ENCODE measurements at places on chromosomes 3 and 15.
A peak's percentile ranks its signal among the peaks of the same experiment; 100 is the strongest.

- DNase-seq = peak; percentile 30
These were observed 61.7 kb downstream of the FMN1 start for GRCh38 chr15:33132722-33133345.

DNA sequence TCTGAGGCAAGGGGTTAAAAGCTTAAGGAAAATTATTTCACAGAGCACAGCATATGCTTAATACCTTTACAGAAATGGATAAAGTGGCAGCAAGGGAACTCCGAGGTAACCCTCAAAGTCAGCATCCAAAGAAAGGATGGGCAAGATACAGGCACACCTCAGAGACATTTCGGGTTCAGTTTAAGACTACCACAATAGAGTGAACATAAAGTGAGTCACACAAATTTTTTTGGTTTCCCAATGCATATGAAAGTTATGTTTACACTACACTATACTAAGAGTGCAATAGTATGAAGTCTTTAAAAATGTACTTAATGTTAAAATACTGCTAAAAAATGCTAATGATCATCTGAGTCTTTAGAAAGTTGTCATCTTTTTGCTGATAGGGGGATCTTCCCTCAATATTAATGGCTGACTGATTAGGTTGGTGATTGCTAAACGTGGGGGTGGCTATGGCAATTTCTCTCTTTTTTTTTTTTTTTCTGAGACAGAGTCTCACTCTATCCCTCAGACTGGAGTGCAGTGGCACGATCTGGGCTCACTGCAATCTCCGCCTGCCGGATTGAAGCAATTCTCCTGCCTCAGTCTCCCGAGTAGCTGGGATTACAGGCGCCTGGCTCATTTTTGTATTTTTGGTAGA is 10.0 kb downstream of the UBR1 start:
- no peak for DNase-seq

DNA sequence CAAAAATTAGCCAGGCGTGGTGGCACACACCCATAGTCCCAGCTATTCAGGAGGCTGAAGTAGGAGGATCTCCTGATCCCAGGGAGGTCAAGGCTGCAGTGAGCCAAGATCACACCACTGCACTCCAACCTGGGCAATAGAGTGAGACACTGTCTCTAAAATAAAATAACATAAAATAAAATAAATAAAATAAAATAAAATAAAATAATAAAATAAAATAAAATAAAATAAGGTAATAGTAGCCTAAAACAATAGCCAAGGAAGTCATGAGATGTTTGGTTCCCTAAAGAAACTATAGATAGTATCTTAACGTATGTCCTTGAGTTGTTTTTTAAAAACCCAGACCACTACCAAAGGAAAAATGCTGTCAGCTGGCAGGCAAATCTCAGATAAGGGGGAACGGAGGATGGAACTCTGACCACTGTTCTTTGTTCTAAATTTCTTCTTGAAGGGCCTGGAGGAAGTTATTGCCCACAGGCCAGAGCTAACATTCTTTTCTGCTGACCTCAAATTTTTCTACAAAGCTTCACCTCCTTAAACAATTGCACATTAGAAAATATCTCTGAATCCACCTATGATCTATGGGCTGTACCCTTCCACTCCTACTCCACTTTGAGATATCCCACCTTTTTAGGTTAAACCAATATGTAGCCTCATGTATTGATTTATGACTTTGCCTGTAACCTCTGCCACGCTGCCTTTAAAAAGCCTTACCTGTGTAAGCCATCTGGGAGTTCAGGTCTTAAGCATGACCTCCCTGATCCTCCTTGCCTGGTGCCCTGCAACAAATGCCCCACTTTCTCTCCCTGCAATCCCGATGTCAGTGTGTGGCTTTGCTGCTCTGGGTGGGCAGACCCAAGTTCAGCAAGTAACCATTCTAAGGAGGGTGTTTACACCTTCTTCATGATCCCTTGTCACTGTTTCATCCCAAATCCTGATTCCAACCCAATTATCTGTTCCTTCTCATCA is 126.2 kb upstream of the BHLHE40 start:
- DNase-seq = no peak

- DNase-seq = no peak
These were observed 105.7 kb downstream of the LRRK1 start for GRCh38 chr15:101024706-101025500.

GRCh38 chr3:130654091-130654490 is 92.5 kb downstream of the PIK3R4 start:
- DNase-seq = no peak

GRCh38 chr3:58369876-58370275 is 37.2 kb downstream of the PXK start:
- DNase-seq = no peak

DNA sequence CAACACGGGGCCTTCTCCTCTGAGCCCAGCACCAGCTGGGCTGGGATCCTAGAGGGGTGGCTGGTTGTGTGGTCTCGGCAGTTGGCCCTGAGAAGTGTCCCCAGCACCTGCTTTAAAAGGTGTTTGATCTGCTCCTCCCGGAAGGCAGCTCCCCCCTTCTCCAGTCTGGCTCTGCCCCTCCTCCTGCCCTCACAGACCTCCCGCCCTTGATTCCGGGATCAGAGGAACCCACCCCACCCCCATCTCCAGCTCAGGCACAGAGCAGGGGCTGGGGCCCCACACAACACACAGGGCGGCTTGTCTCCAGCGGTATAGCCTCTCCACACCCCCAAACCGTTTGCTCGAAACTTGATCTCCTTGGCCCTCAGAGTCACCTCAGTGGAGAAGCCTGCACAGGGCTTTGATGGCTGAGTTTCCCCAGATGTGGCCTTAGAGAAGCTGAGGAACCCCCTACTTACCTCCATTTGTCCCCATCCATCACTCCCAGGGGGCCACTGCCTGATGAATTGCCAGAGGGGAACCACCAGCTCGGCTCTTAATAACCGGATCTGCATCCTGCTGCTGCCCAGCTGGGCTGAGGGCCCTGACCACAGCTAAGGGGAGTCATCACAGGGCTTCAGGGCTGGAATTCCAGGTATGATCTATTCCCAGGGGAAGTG is 6.4 kb upstream of the STRA6 start:
- DNase-seq = peak; percentile 57

DNA sequence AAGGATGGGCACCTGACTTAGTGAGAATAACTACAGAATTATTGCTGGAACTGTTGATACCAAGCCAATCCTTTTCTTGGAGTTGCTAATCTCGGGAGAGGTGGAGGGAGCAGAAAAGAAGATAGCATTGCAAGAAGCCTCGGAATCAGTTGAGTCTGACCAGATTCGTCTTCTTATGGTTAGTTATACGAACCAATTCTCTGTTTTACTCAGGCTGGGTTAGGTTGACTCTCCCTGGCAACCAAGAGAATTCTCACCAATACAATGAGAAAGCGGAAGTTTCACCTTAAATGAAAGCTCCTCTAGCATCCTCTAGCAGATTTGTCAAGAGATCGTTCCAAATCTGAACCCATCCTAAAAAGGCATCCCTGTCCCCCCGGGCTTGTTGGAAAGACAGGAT is 43.5 kb upstream of the UBE2E1 start:
- no peak for DNase-seq

- no peak for DNase-seq
These were observed 23.7 kb downstream of the CCDC80 start for GRCh38 chr3:112617285-112617684.

- no peak for DNase-seq
These were observed 15.6 kb downstream of the HERC1 start for GRCh38 chr15:63818191-63818590.

- DNase-seq = no peak
These were observed 2.9 kb upstream of the CAV3 start for GRCh38 chr3:8730656-8731055.

DNA sequence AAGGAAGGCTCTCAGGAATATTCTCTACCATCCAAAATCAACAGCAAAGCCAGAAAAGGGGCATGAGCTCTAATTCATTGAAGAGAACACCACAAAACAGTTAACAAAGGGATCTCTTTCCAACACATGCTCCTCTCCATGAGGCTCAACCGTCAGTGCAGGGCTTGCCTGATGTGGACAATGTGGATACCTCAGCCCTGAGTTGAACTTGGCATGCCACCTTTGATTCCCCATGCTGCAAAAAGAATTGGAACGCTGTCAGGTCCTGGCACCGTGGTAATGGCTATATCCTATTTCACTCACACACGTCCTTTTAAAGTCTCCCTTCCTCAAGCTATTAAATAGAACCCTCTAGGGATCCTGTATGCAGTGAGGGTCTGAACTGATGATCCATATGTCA is 30.7 kb upstream of the IP6K2 start:
- DNase-seq = no peak

DNA sequence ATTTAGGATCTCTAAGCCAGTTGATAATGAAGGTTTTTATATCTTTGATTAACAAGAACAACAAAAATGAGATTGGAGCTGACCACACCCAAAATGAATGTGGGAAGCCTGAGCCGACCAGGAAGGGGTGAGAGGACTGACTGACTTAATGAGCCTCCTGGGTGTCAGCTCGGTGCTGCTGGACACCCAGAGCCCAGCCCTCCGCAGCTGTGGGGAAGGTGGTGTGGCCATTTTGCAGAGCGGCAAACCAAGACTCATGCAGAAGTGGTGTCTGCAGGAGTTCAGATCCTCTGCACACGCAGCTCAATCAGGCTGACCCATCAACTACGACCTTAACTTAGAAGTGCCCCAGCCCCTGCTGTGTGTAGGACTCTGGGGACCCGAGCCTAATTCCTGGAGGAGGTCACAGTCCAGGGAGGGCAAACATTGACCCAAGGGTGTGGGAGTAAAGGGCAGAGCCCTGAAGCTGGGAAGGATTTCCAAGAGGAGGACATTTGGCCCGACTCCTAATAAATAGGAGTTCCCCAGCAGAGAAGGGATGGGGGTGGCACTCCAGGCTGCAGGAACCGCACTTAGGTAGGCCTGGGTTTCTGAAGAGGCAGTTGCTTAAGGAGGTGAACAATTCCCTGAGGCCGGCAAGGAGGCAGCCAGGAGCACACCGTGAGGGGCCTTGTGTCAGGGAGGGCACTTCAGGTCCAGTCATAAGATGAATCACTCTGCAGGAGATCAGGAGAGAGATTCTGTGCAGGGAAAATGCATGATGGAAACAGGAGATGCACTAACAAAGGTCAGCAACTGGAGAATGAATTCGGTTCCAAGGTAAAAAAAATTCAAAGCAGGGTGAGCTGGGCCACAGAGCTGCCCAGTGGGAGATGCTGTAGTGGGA is 197.1 kb upstream of the TPM1 start:
- DNase-seq = no peak

DNA sequence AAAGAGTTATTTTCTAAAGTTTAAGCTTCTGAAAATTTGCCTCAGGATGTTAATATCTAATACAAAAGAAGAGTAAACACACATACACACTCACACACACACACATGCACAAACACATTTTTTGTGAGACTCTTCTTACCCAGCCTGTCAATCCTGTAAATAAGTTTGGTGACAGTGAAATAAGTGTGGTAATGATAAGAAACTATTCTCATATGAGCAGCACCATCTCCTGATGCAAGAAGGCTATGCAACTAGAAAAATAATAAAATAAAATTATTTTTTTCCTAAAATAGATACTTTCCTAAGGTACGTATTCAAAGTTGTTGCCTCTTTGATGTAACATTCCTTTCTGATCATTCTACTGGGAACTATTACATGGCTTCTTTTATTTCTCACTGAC is 155.1 kb downstream of the MECOM start:
- no peak for DNase-seq

- no peak for DNase-seq
These were observed 21.0 kb downstream of the PRICKLE2 start for GRCh38 chr3:64203969-64204908.
